CD4-positive, CD25-positive, alpha-beta regulatory T cell (primary cell): ENCODE measurements at places on chromosomes 5 and 9.

DNA sequence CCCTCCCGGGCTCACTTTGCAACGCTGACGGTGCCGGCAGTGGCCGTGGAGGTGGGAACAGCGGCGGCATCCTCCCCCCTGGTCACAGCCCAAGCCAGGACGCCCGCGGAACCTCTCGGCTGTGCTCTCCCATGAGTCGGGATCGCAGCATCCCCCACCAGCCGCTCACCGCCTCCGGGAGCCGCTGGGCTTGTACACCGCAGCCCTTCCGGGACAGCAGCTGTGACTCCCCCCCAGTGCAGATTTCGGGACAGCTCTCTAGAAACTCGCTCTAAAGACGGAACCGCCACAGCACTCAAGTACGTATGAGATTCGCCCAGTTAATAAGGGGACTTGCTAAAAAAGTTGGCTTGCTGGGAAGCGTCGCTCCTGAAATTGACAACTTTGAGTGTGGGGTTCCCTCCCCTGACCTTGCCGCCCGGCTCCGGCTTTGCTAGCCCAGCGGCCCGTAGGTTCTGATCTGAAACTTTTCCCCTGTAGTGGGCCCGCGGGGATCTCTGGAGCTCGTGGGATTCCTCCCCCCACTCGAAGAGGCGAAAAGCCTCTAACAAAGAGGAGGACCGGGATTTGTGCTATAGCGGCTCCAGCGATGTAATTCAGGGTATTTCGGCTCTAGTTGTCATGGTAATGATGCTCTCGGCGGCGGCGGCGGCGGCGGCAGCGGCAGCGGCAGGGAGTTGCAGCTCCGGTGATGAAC is 572 bp downstream of the NR4A3 start:
- DNase-seq, result peak; percentile 63

- no peak for DNase-seq
Measured at GRCh38 chr9:116686693-116687073, 422 bp upstream of the TRIM32 start.

DNA sequence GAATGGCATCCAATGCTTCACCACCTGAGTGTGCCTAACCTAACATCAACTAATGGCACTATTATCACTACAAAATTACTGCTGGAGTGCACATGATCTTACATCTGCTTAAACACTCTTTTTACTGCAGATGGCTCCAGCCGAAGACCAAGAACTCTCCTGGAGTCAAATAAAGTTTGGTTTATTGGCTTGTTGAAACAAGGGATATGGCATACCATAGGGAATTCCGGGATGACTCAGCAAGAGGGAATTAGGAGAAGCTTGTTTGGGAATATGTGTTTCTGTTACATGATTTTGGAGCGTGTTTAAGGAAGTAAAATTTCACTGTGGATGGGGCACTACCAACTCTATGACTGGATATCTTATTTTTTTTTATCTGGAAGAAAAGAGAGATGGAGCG is 872.6 kb downstream of the DTWD2 start:
- no peak for DNase-seq

DNA sequence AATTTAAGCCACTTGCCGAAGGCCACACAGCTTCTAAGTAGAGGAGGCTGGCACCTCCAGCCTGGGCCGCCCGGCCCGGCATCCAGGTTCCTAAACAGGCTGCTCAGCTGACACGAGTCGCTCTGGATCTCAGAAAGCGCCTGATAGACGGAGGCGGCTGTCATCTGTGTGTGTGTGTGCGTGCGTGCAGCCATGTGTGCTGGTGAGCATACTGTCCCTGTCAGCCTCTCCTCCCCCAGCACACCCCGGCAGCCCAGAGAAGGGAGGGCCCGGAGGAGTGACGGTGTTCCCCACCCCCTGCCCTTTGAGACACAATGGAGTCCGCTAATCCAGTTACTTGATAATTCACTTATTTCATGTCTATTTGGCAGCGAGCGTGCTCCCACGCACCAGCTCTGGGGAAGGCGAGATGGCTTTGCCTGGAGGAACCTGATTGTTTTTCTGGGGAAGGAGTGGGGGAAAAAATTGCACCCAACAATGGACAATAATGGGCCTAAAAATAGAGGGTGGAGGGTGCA is 20.0 kb downstream of the NTNG2 start:
- DNase-seq, result no peak

- no peak for DNase-seq
Measured at GRCh38 chr9:69307446-69308205, 17.4 kb upstream of the ENTREP1 start.

DNA sequence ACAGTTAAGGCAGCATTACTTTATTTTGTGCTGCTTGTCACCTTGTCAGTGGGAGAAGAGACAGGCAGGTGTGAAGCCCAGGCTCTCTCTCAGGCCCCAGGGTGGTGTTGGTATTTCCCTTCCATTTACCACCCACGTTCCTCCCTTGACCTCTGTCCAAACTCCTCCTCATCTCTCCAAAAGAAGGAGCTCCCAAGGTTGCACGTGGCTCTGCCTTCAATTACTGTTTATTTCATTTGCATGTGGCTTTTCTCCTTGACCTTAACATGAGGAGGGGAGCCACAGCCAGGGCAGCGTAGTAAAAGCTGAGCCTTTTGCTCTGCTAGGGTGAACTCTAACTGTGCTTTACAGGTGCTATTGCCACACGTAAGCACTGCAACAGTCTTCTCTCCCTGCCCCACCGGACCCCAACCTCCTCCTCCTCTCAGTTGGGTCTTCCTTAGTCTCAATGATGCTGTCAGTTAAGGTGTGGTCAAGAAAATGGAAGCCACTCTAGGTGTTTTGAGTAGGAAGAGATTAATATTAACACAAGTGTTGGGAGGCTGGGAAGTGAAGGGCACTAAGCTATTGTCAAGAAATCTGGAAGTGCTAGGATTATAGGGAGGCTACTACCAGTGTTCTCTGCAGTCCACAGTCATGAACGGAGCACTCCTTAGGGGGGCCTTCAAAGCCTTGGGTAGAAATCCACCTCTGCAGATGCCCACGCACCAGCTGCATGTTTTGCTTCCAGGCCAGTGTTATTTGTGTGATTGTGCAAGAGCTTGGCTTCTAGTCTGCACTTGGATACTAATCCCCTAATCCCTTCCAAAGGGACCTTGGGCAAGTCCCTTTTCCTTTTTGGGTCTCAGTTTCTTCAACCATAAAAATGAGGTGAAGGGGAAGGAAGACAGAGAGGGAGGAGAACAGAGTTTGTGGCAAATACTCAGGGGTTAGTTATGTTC is 3.9 kb upstream of the ALDH1B1 start:
- DNase-seq, result no peak

GRCh38 chr5:176152930-176153311 is 85.3 kb upstream of the SIMC1 start:
- DNase-seq, result no peak

DNA sequence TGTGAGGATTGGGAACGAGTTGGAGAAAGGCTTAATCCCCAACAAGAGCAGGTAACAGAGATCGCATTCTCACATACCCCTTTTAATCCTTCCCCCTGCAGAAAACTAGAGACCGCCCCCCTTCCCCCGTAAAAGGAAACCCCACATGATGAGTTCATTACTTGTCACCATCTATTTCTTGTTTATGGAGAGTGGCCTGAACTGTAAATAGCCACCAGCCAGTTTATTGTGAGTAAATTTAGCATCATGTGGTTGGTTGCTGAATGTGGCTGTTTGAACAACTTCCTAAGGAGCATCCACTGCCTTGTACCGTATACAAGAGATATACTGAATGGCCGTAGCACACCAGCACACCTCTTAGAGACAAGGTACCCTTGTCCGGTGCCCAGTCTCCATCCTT is 62.1 kb downstream of the TJP2 start:
- DNase-seq, result no peak

- no peak for DNase-seq
Measured at GRCh38 chr5:142871363-142872193, 101.4 kb downstream of the ARHGAP26 start.

DNA sequence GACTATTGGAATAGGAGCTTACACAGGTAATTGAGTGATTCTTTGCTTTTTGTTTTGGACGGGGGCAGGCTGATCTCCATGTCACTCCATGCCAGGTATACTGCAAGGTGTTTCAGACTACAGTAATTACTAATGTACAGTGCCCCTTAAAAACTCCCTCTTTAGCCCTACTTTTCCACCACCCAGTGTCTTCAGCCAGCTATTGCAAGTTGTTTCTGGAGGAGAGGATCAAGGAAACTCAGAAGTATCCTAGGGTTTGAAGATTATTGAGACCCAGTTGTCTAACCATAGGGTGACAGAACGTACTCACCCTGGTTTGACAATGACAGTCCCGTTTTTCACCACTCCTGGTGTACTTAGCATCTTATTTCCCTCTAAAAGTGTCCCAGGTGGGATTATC is 13.4 kb downstream of the CFAP95 start:
- no peak for DNase-seq

GRCh38 chr9:91208837-91209236 is 152.9 kb downstream of the AUH start:
- DNase-seq, result no peak

GRCh38 chr9:93597871-93598646 is 21.7 kb downstream of the PHF2 start:
- DNase-seq, result no peak

DNA sequence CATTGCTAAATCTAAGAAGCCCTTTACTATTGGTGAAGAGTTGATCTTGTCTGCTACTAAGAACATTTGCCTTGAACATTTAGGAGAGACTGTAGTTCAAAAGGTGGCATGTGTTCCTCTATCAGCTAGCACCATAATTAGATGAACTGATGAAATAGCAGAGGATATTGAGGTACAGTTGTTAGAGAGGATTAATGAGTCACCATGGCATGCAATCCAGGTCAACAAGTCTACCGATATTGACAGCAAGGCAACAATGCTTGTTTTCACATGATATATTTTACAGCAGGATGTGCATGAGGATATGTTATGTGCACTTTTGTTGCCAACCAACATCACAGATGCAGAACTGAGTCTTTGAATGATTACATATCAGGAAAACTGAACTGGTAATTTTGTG is 134.3 kb upstream of the CDH9 start:
- DNase-seq, result no peak

GRCh38 chr9:101388507-101388993 is 3.7 kb upstream of the BAAT start:
- DNase-seq, result no peak

DNA sequence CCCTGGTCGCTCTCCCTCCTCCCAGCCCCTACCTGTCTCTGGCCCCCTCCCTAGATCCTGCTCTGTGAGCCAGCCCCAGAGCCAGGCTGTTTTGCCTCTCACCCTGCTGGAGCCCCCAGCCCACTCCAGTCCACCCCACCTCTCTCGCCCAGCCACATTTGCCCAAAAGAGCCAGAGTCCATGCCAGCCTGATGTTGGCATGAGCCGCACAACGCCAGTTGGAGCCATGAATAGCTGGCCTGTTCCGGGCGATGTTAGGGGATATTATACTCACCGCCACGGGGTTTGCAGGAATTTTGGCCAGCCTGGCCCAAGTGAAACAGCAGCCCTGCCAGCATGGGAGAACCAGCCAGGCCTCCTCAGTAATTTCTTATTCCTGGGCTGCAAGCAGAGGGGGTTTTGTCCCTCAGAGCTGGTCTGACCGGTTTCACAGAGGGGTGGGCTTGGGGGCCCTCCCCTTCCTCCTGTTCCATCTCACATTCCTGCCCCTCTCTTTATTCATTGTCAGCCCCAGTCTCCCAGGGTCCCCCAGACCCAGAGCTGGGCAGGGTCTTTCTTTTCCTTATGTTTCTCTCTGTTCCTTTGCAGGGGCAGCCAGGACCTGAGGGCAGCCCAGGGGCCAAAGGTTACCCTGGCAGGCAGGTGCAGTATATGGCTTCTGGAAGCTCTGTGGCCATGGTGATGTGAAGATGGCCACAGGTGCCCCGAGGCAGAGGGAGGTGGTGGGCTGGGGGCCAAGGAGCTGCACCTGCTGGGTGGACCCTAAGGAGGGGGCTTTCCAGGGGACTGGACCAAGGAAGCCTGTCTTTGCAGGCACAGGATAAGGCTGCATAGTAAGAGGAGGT is 50.1 kb downstream of the COL27A1 start:
- no peak for DNase-seq

- no peak for DNase-seq
Measured at GRCh38 chr9:4128876-4129275, 171.0 kb downstream of the GLIS3 start.

GRCh38 chr5:179793468-179794139 is at the start of gene LTC4S:
Gene LTC4S, plus strand, starts transcription at chr5:179793986. Its CDS starts 95 bp downstream, at chr5:179794081.
- peak; percentile 79 for DNase-seq

- no peak for DNase-seq
Measured at GRCh38 chr5:36276864-36277263, 24.8 kb downstream of the RANBP3L start.

GRCh38 chr5:58703925-58704555 is 121.2 kb downstream of the RAB3C start:
- DNase-seq, result no peak

DNA sequence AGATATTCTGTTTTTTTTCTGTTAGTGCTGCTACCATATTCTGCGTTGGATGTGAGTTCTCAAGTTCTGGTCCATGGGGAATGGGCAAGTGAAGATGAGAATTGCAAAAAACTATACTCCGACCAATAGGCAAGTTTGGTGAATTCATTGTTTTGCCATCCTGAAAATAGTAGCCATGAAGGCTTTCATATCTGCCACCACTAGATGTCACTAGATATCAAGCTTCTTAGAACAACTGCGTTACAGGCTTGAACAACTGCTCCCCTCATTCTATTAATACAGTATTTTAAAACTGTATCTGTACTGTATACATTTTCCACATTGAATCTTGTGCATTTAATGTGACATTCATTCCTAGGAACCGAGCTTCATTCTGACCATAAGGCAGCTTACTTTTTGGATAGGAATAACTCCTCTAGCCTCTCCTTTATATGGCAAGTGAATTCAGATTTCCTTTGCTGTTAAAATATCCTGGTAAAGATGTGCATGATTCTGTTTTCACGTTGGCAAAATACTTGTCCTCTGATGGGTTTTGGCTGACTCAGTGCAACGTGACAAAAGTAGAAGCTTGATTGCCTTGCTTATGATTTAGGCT is 163.6 kb downstream of the SREK1 start:
- DNase-seq, result no peak

- DNase-seq, result no peak
Measured at GRCh38 chr9:129987047-129987446, 55.9 kb downstream of the FNBP1 start.

GRCh38 chr5:168939887-168940544 is 360.8 kb upstream of the PANK3 start:
- no peak for DNase-seq

GRCh38 chr5:13745508-13745907 is 199.0 kb downstream of the DNAH5 start:
- DNase-seq, result no peak

- DNase-seq, result peak; percentile 80
Measured at GRCh38 chr5:55072666-55073065, 29.8 kb upstream of the GZMA start.

DNA sequence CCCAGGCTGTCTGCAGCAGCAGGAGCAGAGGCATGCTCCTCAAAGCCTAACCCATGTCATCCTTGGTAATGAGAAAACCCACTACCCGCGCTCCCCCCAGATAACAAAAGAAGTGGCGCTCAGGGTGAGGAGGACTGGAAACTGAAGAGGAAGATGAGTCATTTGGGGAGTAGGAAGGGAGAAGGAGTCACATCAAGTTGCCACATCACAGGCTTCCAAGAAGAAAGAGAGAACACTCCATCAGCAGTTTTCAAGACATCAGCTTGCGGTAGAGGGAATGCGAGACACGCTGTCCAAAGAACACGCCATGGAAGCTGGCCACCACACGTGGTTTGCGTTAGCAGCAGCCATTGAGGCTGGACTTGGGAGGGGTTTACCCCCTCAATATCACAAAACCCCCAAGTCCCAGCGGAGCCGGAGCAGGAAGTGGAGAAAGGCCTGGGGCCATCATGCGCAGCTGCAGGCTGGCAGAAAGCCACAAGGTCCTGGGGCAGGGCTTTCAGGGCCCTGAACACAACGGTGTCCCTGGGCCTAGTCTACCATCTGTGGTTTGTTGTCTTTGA is 41.5 kb downstream of the SH3PXD2B start:
- DNase-seq, result no peak
